Ovary (tissue), 10 donors: ENCODE measurements at places on chromosomes 7 and 10.

DNA sequence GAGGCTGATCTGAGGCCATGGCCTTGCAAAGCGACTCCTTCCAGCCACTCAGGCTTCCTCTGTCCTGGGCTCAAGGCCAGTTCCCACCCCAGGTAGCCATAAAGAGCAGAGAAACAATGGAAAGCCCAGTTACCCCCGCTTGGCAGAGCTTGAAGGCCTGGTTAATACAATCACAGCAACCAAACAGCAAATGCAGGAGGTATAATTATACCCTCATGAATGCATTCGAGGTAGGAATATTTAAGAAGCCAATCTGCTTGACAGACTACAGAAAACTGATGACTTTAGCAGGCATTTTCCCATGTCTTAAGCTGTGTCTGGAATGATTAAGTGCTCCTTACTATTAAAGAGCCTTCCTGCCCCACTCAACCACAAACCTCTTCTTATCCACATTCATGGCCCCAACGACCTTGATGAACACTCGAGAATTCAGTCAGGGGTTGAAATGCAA, 114.1 kb upstream of the MACROH2A2 start:
- no peak overlapping the region for H3K4me3 ChIP-seq
- no peaks in the 10 kb centered on the region for H3K27me3 ChIP-seq
- DNase-seq: no peak
- no peaks in the 10 kb centered on the region for H3K4me1 ChIP-seq
- no peak overlapping the region for H3K27ac ChIP-seq
- H3K36me3 ChIP-seq: no peaks in the 10 kb centered on the region

DNA sequence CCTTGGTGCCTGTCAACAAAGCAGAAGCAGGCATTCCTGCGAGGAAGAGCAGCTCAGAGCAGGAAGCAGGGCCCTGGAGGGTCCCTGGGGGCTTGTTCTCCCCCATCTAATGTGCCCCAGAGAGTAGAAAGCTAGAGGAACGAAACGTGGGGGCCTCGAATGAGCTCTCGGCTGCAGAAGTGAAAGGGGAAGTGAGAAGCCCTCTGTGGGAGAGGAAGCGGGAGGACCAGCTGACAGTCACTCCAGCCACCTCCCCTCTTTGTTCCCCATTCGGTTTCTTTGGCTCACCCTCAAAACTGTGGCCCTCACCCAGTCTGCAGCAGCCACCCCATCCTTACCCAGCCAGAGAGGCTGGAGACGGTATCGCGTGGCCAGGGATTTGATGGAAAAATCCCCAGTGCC, 25.0 kb downstream of the C10orf105 start:
- H3K27me3 ChIP-seq: no peaks in the 10 kb centered on the region
- no peak overlapping the region for H3K4me3 ChIP-seq
- DNase-seq: no peak
- H3K36me3 ChIP-seq: no peaks in the 10 kb centered on the region
- no peak overlapping the region for H3K27ac ChIP-seq
- no peaks in the 10 kb centered on the region for H3K4me1 ChIP-seq

- DNase-seq: no peak
- no peak overlapping the region for H3K27ac ChIP-seq
- no peaks in the 10 kb centered on the region for H3K36me3 ChIP-seq
- no peaks in the 10 kb centered on the region for H3K27me3 ChIP-seq
Measured at GRCh38 chr7:90857603-90858002, 261.5 kb downstream of the CDK14 start.

- no peak overlapping the region for H3K27ac ChIP-seq
- no peaks in the 10 kb centered on the region for H3K36me3 ChIP-seq
- no peak overlapping the region for H3K4me3 ChIP-seq
Measured at GRCh38 chr10:129956876-129957673, 7.0 kb downstream of the EBF3 start.

- H3K27ac ChIP-seq: no peak overlapping the region
- H3K4me1 ChIP-seq: peaks cover 2% of the 10 kb centered on the region
- H3K4me3 ChIP-seq: no peak overlapping the region
Measured at GRCh38 chr7:104327534-104327933, 869 bp upstream of the LHFPL3 start.

DNA sequence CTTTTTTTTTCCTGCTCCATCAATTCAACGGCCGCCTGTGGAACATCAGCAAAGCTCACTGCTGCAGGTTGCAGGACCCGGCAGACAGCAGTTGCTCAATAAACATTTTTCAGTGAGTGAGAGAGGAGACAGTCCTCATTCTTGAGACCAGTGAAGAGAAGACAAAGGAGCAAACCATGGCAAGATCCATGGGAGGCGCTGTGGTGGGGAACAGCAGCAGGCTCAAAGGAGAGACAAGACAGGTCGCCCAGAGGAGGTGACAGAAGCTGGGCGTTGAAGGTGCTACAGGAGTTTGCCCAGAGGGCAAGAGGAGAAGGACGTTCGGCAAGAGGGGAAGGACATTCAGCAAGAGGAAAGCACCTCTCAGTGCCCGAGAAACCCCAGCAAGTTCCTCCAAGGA, 74.5 kb upstream of the FGFR2 start:
- H3K4me1 ChIP-seq: peaks cover 2% of the 10 kb centered on the region
- DNase-seq: no peak
- H3K36me3 ChIP-seq: no peaks in the 10 kb centered on the region
- no peak overlapping the region for H3K27ac ChIP-seq
- no peaks in the 10 kb centered on the region for H3K27me3 ChIP-seq

DNA sequence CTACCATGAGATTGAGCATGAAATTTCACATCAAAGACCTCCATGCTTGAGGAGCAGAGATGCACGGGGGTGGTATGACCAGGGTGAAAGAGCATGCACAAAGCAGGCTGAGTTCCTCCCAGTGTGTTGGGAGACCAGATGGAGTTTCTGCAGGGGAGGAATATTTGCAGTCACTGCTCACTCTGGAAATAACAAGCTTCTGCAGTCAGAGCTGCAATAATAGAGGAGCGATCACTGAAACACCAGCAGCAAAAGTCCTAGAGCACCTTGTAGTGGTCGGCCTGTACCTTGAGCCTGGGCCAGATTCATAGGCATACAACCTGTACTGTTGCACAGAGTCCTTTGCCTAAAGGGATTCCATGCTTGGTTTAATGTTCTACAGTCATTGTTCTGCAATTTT, 184.5 kb upstream of the SP8 start:
- DNase-seq: no peak
- H3K4me3 ChIP-seq: no peak overlapping the region
- H3K4me1 ChIP-seq: no peaks in the 10 kb centered on the region
- no peaks in the 10 kb centered on the region for H3K36me3 ChIP-seq
- no peaks in the 10 kb centered on the region for H3K27me3 ChIP-seq
- no peak overlapping the region for H3K27ac ChIP-seq

DNA sequence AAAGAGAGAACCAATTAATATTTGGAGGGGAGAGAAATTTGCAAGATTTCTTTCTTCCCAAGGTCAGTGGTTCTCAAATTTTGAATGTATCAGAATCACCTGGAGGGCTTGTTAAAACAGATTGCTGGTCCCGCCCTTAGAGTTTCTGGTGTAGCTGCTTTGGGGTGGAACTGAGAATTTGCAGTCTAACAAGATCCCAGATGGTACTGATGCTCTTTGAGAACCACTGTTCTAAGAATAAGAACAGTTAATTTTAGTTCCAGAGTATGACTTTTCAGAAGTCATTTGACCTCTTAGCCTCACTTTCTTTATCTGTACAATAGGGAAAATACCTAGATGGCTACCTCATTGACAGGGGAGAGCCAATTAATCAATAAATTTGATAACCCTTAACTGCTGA, 161.6 kb downstream of the PRKG1 start:
- no peaks in the 10 kb centered on the region for H3K4me1 ChIP-seq
- no peaks in the 10 kb centered on the region for H3K36me3 ChIP-seq
- H3K4me3 ChIP-seq: no peak overlapping the region
- DNase-seq: no peak

GRCh38 chr7:87363342-87363741, 17.9 kb downstream of the CROT start:
- no peaks in the 10 kb centered on the region for H3K4me1 ChIP-seq
- no peaks in the 10 kb centered on the region for H3K36me3 ChIP-seq
- H3K4me3 ChIP-seq: no peak overlapping the region

DNA sequence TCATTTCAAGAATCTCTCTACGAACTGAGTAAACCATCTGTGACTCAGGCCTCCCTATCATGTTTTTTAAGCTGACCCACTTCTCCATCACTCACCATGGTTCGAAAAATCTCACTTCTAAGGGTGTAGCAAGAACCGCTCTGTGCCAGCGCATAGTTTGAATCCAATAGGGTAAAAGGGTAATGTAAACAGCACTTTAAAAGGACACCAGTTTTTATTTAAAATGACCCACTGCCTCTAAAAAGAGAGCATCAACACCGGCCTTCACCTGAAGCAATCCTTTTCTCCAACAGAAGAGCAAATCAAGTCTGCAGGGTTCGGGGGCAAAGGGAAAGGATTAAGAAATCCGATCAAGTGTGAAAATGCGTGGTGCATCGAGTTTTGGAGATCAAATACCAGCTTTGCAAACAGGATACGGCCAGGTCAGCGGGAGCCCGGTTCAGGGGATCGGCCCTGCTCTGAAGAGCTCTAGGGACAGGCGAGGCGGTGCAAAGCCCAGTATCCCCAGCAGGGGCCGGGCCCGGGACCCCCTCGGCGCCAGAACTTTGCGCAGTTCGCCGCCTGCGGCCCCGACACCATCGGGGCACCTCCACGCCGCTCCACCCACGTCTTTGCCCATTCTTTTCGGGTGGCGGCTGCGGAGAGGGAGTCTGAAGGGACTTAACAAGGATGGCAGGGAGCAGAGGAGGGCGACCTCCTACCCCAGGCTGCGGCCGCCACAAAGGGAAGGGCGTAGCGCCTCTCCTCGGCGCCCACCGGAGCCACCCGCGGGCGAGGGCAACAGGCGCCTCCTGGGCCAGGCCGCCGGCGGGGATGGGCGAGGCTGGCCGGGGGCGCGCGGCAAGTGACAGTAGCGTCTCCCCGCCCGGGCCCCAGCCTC, 842 bp downstream of the NMT2 start:
- H3K36me3 ChIP-seq: no peaks in the 10 kb centered on the region
- peak overlapping the region; percentile 70 for H3K4me3 ChIP-seq
- H3K4me1 ChIP-seq: peaks cover 4% of the 10 kb centered on the region
- H3K27ac ChIP-seq: peak overlapping the region; percentile 60
- no peaks in the 10 kb centered on the region for H3K27me3 ChIP-seq
- peak; percentile 76 for DNase-seq

DNA sequence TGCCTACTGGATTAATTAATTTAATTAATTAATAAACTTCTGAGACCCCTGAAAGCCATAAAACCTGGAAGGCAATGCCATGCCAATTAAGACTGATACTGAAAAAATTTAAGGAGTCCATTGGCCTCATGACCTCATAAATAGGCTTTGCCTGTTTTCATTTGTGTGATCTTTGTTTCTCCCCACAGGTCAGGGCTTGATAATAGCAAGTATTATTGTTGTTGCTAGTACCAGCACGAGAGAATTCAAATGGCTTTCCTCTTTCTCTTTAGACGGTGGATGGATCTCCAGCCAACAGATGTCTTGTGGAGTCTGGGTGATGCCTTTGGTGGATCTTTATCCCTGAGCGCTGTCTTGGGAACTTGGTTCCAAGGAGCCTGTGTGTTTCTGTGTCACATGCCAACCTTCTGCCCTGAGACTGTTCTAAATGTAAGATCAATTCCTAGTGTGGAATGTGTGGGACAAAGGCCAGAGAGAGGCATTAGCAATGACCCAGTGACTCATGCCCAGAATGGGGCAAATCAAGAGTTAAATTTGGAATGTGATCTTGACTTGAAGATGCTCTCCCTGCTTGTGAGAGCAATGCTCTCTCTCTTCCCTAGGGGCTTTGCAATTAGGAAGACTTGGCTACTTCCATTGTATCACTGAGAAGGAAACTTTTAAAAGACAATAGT, 17.7 kb downstream of the ACSM6 start:
- no peaks in the 10 kb centered on the region for H3K36me3 ChIP-seq
- no peak overlapping the region for H3K27ac ChIP-seq
- DNase-seq: no peak
- H3K4me1 ChIP-seq: no peaks in the 10 kb centered on the region
- H3K4me3 ChIP-seq: no peak overlapping the region
- no peaks in the 10 kb centered on the region for H3K27me3 ChIP-seq

DNA sequence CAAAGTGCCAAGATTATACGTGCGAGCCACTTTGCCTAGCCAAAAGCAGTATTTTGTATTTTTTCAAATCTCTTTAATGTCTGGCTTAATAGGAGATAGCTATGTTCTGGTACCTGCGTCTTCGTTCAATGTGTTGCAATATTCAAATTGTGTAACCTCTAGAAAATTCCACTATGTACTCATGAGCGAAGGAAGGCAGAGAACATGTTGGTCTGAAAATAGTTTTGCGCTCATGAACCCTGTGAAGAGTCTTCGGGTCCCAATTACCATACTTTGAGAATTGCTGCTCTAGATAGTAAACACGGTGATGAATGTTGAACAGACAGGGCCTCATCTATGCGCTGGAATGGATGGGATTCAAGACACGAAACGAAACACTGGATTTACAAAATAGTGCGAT, 2.7 kb upstream of the SUV39H2 start:
- no peak overlapping the region for H3K27ac ChIP-seq
- DNase-seq: no peak
- no peaks in the 10 kb centered on the region for H3K36me3 ChIP-seq
- H3K27me3 ChIP-seq: no peaks in the 10 kb centered on the region
- no peaks in the 10 kb centered on the region for H3K4me1 ChIP-seq
- no peak overlapping the region for H3K4me3 ChIP-seq

DNA sequence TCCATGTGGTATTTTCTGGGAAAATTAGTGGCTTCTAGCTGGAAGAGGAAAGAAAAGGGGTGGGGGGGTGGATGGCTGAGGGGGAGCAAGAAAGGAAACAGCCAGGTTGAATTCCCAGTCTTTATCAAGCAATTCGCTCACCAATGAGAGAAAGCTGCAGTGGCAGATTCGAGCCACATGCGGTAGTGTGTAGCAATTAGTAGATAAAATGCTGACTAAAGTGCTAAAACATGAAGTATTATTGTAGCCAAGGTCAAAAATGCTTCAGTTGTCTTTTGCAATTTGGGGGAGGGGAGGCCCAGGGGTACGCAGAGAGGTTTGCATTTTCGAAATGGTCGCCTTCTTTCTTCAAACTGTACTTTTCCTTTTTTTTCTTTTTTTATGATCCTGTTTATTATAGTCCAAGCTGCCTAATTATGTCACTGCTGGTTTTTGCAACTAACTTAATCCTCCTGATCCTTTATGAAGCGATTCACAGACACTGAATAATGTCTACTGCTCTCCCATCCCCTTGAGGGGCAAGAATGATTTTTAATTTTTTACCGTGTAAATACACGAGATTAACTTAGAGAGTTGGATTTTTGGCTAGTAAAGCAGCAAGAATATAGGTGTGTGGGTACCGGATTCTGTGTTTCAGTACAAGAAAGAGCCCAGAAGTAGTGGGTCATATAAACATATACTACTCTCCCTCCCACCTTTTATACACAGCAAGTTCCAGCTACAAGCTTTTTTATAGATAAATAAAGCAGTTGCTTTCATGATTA, 3.6 kb upstream of the ARID5B start:
- no peaks in the 10 kb centered on the region for H3K36me3 ChIP-seq
- peak; percentile 52 for DNase-seq
- peak overlapping the region; percentile 30 for H3K4me3 ChIP-seq
- no peaks in the 10 kb centered on the region for H3K27me3 ChIP-seq
- peak overlapping the region; percentile 26 for H3K27ac ChIP-seq
- H3K4me1 ChIP-seq: peaks cover 9% of the 10 kb centered on the region

DNA sequence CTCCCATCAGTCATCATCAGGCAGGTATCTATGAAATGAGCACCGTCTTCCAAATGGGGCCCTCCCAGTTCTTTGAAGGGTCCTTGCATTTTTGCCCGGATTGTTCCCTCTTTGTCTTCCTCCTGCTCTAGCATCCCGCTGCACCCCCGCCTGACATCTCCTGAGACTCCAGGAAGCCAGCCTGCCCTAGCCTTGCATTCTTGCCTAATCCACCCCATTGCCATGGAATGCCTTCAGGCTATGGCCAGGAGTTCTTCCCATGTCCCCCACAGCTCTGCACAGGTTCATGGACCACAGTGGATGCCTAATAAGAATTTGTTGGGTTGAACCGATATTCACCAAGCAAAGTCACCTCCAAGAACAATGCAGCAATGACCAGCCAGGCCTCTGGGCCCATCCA, 62.1 kb downstream of the ZMIZ1 start:
- H3K36me3 ChIP-seq: no peaks in the 10 kb centered on the region
- DNase-seq: no peak
- H3K27ac ChIP-seq: no peak overlapping the region
